ENCODE measurements at places on chromosomes 1 and 21.

DNA sequence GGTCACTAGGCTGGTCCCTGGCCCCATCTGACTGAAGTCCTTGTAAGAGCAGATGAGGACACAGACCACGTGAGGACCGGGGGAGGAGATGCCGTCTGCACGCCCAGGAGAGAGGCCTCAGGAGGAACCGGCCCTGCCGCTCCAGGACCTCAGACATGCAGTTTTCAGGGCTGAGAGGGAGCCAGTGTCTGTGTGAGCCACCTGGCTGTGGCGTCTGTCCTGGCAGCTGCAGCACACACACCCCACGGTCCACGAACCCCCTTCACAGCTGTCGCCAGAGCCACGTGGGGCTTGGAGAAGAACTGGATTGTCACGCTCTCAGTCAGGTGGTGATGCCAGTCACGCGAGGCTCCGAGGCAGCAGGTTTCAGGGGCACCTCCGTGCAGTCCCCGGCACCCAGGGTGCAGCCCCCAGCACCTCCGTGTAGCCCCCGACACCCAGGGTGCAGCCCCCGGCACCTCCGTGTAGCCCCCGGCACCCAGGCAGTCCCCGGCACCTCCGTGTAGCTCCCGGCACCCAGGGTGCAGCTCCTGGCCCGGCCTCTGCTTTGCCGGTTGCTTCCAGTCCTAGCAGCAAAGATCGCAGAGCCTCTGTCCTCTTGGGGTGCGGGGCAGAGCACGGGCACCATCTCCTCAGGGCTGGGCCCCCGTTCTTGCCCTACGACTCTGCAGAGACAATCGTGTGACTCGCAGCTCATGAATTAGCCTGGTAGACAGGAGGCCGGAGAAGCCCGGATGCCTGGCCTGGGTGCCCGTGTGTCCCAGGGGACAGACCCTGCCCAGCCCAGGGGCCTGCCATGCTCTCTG, 19.0 kb upstream of the SUMO3 start:
- no peak for DNase-seq

DNA sequence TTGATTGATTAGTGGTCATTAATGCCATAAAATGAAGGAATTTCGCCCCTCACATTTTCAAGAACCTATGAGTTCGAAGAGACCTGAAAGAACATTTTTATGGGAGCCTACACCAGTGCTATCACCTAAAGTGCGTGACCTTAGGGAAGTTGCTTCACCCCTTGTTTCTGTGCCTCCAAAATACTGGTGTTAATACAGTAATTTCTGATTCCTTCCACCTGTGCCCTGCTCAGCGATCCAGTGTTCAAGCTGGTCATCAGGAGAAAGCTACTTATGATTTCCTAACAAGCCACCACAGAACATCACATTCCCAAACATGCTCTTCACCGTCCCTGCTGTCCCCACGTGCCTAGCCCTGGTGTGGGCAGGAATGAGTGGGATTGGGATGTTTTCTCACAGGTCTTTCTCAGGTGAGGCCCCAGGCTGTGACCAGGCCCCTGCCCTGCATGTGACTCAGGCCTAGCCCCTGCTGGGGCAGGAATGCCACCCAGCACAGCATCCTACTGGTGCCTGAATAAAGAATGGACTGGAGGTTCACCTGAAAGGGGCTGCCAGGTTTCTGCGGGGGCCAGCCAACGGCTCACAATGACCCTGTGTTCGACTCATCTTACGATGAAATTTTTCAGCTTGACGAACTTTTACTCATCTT, 60.3 kb downstream of the CD247 start:
- DNase-seq = no peak

DNA sequence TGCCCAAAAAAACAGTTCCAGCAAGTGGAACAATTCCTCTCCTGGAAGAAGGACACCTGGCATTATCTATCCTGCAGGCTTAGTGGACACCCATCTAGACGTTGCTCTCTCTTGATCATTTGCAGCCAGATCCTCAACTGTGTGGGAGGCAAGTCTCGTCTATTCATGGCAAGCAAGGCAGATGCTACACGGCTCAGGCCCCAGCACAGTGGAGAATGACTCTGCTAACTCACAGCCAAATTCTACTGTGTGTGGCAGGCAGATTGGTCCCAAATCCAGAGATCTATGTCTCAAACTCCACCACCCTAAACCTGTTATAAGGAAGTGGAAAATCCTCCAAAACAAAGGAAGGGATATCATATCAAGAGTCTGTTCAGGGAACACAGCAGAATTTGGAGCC, 7.0 kb downstream of the TNNT2 start:
- no peak for DNase-seq

GRCh38 chr21:36548866-36549265, 68.9 kb upstream of the CLDN14 start:
- DNase-seq = no peak

DNA sequence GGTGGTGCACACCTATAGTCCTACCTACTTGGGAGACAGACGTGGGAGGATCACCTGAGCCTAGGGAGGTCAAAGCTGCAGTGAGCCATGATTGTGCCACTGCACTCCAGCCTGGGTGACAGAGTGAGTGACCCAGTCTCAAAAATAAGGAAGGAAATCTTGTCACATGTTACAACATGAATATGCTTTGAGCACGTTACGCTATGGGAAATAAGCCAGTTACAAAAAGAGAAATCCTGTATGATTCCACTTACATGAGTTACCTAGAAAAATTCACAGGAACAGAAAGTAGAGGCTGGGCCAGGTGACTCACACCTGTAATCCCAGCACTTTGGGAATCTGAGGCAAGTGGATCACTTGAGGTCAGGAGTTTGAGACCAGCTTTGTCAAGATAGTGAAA, 6.7 kb upstream of the PADI6 start:
- DNase-seq = no peak

GRCh38 chr1:6634371-6635052, 9.8 kb downstream of the THAP3 start:
- DNase-seq = no peak

DNA sequence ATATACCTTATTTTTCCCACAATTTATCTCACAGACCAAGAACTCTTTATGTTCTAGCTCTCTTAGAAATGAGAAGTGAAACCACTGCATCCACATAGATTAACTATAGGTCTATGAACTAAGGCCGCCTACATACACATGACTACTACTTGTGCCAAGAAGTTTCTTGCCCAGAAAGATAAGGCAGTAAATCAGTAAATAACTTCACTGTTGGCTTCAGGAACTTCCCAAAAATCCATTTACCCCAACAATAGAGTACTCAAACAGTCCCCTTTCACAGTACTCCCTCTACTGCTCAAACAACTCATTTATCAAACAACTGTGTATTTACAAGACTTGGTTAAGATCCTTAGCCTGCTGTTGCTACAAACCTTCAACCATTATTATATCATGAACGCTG, 96.5 kb downstream of the NME7 start:
- DNase-seq = no peak

DNA sequence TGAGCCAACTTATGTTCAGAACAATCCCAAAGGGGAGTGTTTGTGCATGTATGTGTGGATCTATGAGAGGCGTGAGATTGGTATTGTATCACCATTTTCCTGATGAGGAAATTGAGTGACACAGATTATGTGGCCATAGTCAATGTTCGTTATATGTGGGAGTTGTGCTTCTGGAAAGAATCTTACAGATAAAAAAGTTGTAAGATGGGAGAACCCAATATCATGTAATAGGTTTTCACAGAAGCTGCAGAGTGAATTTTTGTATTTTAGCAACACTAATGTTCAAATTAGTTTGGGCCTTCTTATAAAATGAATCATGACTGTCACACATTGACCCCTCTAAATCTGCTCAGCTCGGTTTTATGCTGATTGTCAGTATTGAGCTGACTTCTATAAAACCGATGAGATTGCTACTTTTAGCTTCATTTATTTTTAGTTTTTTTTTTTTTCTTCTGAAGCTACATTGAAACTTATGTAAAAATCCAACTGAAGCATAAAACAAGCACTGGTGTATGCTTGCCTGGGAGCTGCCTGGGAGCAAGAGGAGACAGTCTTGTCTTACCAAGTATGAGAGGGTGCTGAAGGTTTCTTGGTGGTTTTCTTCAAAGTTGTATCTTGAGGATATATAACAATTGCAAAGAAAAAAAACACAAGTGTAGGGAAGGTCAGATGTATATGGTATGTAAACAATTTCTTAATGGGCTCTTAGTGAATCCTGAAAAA, 4.1 kb downstream of the RWDD3 start:
- no peak for DNase-seq

DNA sequence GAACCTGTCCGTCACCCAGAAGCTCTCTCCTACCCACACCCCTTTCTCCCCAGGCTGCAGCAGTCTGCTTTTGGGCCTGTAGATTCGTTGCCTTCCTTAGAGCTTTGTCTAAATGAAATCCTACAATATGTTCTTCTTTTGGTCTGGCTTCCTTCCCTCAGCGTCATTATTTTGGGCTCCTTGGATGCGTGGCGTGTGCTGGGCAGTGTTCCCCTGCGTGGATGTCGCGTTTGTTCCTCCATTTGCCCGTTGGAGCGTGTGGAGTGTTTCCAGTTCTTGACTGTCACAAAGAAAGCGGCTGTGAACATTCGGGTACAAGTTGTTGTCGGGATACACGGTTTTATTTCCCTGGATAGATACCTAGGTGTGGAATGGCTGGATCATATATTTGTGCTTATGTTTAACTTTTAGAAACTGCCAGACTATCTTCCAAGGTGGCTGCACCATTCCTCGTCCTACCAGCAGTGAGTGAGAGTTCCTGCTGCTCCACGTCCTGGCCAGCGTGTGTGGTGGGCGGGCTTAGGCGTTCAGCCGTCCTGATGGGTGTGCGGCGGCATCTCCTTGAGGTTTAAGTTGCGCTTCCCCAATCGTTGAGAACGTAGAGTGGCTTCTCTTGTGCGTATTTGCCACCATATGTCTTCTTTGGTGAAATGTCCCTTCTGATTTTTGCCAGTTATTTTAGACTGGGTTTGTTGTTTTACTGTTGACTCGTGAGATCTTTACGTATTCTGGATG, 31.7 kb downstream of the SKI start:
- no peak for DNase-seq

- no peak for DNase-seq
Measured at GRCh38 chr1:54952950-54953718, 27.3 kb upstream of the TMEM61 start.
